ENCODE measurements at places on chromosomes 4 and X.

DNA sequence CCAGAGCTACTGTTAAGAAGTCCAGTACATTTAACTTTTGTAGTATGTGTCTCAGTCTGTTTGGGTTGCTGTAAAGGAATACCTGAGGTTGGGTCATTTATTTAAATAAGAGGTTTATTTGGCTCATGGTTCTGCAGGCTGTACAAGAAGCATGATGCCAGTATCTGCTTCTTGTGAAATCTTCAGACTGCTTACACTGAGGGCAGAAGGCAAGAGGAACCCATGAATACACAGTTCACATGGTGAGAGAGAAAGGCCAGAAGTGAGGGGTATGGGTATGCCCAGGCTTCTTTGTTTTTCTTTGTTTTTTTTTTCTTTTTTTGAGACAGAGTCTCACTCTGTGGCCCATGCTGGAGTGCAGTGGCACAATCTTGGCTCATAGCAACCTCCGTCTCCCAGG is 6.0 kb upstream of the CISD2 start:
- DNase-seq, result no peak

DNA sequence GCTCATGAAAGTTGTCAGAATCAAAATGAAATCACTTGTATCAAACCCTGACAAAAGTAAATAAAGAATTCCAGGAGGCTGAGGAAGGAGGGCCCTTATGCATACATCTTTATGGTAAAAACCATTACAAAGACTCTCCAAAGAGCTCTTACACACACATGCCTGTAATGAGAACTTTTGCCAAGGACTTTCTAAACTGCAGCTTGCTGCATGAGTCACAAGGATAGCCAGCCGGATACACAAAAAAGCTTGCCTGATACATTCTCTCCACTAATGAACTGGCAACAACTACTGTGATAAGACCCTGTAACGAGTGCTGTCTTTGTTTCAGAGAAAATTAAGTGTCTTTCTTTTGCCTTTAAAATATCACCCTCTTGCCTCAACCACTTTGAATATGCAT is 618.1 kb downstream of the PPP4R3C start:
- no peak for DNase-seq

DNA sequence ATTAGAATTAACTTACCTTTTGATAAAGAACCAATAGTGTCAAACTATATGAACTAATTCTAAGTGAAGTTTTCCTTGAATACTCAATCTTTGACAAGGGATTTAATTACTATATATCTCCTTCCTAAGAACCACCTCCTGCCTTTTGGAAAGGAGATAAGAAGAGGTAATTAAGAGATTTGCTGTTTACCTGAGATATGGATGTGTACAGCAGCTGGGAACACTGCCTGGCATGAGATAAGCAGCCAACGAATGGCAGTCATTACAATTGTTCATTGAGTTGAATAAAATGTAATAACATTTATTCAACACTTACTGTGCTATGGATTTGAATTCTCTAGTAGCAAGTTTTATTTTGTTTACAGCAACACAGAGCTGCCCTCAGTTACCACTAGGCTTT is 407.1 kb downstream of the SPOCK3 start:
- DNase-seq, result no peak

DNA sequence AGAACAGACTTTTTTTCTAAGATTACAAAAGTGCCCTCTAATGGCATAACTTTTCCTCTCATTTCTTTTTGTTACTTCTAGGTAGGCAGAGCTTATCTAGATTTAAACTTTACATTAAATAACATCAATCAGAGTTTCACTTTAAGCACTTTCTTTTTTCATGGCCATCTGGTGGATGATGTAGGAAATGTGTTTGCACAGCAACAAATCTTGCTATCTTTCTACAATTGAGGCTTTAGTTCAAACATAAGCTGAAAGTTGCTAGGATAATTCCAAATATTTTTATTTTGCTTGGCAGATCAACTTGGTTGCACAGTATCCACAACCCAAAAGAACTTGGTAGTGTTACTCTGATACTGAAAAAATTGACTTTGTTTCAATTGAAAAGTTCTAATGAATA is 22.0 kb downstream of the NDNF start:
- DNase-seq, result peak; percentile 23

GRCh38 chr4:189420572-189420971 is 520.1 kb upstream of the FRG1 start:
- DNase-seq, result no peak

DNA sequence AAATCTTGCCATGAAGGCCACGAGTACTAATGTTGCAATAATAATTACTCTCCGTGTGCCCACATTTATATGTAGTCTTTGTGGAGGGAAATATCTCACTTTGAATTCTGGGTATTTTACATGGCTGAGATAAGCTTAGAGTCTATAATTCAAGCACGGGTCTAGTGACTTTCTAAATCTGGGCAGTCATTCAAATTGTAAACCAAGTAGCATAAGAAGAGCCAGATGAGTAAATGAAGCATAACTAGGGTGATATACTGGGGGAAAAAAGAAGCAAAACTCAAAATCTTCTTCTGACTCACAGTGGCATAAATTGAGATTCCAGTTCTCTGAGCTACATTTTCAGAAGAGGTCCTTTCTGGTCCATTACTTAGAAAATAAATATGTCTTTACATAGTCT is 53.0 kb downstream of the MAPK10 start:
- no peak for DNase-seq

GRCh38 chr4:15504041-15504440 is 34.4 kb downstream of the CC2D2A start:
- no peak for DNase-seq

DNA sequence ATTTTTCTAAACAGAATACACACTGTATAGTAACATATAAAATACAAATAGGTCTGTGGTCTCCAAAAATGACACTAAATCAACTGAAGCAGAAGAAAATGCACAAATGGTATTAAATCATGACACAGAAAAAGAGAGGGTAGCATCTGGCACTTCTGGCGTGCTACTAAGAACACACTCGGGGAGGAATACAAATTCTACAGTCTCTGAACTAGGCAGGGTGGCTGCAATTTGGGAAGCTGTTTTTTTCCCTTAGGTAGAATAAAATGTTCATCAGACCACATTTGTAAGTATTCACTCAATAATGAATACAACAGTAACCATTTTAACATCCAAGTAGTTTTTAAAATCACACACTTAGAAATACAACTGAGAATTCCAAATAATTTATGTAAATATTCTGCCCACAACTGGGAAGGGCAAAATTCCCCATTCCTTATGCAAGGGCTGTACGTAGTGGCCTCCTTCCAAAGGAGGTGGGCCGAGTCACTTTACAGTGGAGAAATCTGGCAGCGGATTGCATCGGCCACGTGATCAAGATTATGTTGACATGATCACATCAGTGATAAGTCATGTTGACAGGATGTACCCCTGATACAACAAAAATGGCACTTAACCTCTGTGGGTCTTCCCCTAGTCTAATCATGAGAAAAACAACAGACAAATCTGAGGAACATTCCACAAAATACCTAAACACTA is 101.1 kb downstream of the TSPAN5 start:
- DNase-seq, result no peak

DNA sequence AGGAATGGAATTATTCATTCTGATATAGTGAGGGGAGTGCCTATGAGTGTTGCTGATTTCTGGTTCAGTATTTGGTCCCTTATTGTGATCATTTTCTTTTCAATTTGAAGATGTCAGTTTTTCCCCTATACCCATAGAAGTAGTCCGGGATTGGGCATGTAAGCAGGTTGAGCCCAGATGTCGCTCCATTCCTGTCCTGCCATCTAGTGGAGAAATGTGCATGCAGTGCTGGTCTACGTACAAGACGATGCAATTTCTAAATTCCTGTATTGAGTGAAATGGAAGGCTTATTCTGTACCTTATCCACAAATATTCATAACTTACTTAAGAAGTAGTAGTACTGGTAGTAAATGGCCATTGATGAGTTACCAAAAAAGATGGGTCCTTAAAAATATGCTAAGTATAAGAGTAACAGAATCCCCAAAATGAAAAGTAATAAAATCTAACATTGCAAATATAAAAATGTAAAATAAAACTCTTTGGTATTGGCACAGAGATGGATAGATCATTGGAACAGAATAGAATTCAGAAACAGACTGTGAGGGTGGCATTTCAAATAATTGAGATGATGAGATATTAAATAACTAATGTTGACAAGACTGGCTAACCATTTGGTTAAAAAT is 60.9 kb downstream of the UGT8 start:
- DNase-seq, result peak; percentile 37

GRCh38 chr4:114250439-114250891 is 271.0 kb upstream of the ARSJ start:
- no peak for DNase-seq

- DNase-seq, result no peak
These were observed 22.8 kb downstream of the RAB28 start for GRCh38 chr4:13461191-13461905.

DNA sequence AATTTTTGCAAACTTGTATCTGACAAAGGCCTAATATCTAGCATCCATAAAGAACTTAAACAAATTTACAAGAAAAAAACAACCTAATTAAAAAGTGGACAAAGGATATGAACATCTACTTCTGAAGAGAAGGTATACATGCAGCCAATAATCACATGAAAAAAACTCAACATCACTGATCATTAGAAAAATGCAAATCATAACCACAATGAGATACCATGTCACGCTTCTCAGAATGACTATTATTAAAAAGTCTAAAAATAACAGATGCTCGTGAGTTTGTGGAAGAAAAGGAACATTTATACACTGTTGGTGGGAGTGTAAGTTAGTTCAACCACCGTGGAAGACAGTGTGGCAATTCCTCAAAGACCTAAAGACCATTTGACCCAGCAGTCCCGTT is 24.0 kb downstream of the CEP44 start:
- no peak for DNase-seq

DNA sequence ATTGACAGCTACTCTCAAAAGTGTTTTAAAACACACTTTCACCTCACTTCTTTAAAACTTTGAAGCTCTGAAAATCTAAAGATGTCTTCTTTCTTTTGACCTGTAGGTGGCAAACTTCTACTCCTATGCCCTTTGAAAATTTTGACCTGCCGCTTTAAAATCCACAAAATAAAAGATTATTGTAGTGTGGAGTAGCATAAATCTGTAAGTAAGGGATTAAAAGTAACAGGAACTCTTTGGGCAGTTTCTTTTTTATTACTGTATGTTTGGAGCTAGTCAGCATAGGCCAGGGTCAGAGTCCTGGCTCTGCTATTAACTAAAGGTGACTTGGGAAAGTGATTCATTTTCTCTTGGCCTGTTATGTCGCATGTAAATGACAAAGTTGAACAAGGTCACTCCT is 25.5 kb downstream of the BBS12 start:
- peak; percentile 53 for DNase-seq

GRCh38 chrX:136339702-136340101 is 38.9 kb downstream of the ADGRG4 start:
- no peak for DNase-seq

DNA sequence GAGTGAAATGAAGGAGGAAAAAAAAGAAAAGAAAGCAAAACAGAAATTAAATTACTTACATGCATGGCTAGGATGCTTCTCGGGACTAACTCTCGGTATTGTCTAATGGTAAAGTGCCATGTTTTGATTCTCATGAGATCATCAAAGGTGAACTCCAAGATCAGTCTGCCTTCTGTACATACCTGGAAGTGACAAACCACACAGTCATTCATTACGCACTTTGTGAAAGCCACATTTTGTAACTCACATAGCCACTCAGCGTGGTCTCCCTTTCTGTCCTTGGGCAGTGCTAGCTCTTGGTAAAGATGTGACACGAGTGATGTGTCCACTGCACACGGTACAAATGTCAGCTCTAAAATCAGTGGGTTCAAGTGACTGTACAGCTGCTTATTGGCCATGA is 309.8 kb downstream of the LDB2 start:
- DNase-seq, result no peak

DNA sequence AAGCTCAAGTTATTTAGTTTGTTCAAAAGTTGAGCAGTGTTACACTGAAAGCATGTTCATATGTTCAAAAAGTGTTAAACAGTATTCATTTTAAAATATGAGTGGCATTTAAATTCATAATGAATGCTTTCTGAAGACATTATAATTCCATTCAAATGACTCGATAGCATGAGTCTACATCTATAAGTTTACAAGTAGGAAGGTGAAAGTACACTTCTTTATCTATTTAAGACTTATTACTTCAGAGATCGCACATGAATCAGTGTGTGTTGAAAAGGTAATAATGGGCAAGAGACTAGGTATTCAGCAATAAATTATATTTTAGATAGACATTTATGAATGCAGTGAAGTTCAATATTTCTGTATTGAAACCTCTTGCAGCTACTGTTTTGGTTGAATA is 456.1 kb downstream of the GRXCR1 start:
- DNase-seq, result no peak

DNA sequence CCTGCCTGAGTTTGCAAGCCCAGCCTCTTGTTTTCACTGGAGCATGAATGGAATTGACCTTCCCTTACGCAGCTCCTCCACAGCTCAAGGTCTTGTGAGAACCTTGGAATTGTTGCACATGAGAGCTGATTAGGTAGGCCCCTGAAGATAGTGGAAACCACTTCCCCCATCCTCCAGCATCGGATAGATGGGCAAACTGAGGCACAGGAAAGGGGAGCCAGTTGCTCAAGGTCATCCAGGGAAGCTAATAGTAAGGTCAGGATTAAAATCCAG is 27.2 kb downstream of the PJA1 start:
- no peak for DNase-seq

DNA sequence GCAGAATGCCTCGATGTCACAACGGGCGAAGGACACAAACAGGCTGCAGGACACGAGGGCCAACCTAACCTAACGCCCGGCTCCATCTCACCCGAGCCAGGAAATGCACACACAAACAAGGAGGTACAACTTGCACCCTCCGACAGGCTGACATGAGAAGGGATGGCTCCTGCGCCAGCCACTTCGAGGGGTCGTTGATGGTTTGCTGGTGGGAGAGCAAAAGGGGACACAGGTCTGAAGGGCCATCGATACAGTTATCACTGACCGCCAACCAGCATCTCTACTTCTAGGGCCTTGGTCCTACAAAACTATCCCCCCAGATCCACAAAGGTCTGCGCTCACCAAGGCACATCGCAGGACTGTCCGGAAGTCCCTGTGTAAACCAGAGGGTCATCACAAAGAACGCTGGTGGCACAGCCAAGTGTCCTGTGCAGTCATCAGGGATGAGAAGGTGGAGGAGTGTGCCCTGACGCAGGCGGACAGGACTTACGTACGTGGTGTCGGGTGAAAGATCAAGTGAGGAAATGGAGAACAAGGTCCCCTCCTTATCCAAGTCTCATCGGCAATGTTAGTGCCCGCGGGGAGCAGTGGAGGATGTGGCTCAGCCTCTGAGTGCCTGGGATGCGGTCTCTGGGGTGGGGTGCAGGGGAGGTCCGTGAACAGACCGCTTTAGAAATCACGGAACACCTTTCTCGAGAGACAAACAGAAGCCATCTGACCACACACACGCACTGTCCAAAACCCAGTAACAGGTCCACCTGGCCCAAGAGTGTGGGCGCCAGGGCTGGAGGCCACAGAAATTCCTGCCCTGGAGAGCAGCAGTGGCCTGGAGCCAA is 7.0 kb downstream of the MXD4 start:
- DNase-seq, result no peak

- no peak for DNase-seq
These were observed 28.5 kb upstream of the FRG1 start for GRCh38 chr4:189912170-189912569.

GRCh38 chr4:141565379-141566089 is 70.8 kb upstream of the IL15 start:
- DNase-seq, result no peak
